ENCODE measurements at places on chromosomes 11 and 22.

GRCh38 chr22:21760640-21761039 is 25.0 kb upstream of the YPEL1 start:
- DNase-seq = peak; percentile 63

DNA sequence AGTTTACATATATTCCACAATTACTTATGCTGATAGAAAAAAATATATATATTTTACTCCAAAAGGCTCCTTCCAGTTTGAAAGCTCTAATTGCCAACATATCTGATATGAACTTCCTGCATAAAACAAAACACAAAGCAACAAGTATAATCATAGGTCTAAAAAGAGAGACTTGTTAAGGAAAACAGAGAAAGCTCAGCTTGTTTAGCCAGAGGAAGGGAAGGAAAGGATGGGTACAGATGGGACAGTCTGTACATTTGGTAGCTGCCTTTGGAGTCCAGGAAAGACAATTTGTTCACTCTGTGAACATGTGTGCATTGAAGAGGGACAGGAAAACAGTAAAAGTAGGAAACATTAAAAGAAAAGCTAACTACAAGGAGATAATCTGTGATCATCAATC is 45.7 kb upstream of the AKIP1 start:
- no peak for DNase-seq

- no peak for DNase-seq
These were observed 15.7 kb downstream of the SLN start for GRCh38 chr11:107696140-107696539.

DNA sequence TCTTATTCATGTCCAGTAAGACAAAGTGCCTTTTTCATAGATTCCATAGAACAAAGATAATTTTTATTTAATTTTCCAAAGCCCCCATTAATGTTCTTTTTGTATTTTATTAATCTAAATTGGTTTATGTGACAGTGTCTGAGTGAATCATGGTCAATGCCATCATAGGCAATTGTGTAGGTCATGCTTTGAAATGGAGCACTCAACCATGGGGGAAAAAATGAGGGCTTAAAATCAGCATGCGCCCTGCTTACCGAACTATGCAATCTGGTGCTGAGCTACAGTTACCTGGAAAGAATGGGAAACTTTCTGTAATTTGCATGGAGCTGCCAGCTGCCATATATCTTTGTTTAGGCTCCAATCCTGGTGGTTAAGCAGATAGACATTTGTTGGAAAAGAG is 28.4 kb upstream of the RAB38 start:
- DNase-seq = no peak

DNA sequence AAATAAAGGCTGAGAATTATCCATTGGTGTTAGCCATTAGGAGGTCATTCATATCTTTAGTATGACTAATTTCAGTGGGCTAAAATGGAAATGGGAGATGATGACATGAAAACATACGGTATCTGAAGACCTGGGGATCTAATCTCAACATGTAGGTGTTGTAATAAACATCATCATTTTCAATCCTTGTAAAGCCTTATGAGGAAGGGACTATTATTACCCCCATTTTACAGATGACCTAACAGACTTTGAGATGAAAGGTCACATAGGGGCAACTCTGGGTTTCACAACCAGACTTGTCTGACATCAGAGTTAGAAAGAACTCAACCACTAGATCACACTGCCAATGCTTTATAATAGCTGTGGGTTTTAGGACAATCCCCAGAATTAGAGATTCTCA is 34.8 kb upstream of the TMEM135 start:
- no peak for DNase-seq

GRCh38 chr22:23675502-23676415 is 15.1 kb upstream of the RGL4 start:
- no peak for DNase-seq

DNA sequence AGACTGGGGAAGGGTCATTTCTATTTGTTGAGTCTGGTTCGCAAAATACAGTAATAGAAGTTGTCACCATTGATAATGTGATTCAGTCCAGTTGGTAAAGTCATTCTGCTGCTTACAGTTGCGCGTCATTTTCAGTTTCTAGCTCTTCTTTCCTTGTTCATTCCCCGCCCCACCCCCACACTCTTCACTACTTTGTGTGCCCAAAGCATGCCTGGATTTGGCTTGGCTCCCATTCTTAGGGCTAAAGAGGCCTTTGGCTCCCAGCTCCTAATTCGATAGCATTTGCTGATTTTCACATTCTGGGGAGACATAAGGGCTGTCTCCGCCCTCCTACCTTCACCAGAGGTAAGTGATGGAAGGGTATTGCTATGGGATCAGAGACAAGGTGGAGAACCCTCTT is 43.0 kb downstream of the CECR2 start:
- DNase-seq = no peak

GRCh38 chr22:50698546-50698945 is 25.9 kb downstream of the SHANK3 start:
- DNase-seq = peak; percentile 36

- peak; percentile 67 for DNase-seq
These were observed 965 bp downstream of the TCN2 start for GRCh38 chr22:30607939-30608338.

DNA sequence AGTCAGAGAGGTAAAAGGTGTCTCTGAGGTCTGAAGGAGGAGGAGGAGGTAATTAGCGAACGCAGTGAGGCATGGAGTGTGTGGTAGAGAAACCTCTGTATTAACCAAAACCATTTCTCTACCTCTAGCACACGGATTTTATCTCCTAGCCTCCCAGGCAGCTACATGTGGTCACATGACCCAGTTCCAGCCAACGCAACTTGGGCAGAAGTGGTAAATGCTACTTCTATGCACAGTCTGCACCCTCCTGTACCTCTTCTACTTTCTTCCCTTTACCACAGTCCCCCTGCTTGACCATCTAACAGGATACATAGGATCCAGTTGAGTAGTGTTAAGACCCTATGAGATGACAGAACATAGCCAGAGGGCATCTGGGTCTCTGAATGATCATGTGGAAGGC is 95.7 kb downstream of the XRRA1 start:
- no peak for DNase-seq

- DNase-seq = peak; percentile 31
These were observed 39.9 kb upstream of the MYO18B start for GRCh38 chr22:25702040-25702439.

GRCh38 chr11:34631737-34632104 is 10.8 kb downstream of the EHF start:
- DNase-seq = no peak

GRCh38 chr11:61480261-61480993 is 28.1 kb upstream of the LRRC10B start:
- DNase-seq = no peak

DNA sequence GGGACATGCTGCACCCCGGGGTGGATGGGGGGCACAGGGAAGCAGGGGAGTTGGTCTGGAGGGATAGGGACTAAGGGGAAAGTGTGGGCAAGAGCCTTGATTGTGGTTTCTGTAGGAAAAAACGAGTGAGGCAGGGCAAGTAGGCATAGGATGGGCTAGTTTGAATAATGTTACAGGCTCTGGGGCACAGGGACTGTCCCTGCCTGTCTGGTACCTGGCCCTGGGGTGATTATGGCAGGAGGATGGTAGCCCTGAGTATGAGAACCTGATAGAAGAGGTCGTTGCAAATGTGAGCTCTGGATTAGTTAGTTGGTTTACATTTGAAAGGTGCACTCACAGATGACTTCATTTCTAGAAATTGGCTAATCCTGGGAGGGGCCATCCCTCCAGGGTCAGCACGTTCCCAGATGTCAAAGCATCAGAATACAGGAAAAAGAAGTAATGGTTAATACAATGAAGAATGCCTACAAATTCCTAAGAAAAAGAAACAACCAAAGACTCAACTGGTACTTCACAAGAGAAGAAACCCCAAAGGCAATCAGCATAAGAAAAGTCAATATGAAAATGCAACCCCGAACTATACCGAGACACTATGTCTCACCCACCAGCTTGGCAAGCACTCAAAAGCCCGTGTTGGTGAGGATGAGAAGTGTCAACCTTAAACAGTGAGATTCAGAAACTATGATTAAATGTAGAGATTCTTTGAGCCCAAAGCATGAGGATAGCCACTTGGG is 11.3 kb upstream of the SMIM38 start:
- DNase-seq = no peak

GRCh38 chr11:12288212-12288930 is 89.0 kb upstream of the PARVA start:
- peak; percentile 64 for DNase-seq

DNA sequence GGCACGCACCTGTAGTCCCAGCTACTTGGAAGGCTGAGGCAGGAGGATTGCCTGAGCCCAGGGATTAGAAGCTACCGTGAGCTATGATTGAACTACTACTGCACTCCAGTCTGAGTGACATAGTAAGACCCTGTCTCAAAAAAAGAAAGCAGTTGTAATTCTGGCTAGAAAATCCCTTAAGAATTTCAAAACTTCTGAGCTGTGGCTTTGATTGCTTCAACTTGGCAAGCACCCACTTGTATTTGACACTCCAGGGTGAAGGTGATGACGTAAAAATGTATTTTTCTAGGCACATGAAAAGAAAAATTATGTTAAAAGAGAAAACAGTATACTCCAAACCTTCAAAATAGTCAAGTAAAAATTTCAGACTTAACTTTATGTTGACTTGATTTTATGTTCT is 23.6 kb upstream of the ALKBH3 start:
- no peak for DNase-seq

DNA sequence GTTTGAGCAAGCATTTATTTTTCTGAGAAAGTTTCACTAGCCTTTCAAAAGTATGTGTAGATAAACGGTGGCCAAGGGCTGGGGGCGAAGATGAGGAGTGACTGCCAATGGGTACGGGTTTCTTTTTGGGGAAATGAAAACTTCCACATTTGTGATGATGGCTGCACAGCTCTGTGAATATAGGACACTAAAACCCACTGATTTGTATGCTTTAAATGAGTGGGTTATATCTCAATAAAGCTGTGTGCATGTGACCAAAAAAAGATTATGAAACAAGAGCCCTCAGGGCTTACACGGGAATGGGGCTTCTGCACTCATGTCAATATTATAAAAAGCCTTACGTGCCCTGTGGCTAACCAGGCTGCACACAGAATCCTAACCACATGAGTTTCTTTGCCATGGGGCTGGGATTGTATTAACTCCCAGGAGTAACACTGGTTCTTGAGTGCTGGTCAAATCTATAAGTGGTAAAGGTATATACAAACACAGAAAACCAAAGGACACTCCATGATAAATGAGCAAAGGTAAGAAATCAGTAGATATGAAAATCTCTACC is 31.3 kb downstream of the ABCC8 start:
- DNase-seq = peak; percentile 15

DNA sequence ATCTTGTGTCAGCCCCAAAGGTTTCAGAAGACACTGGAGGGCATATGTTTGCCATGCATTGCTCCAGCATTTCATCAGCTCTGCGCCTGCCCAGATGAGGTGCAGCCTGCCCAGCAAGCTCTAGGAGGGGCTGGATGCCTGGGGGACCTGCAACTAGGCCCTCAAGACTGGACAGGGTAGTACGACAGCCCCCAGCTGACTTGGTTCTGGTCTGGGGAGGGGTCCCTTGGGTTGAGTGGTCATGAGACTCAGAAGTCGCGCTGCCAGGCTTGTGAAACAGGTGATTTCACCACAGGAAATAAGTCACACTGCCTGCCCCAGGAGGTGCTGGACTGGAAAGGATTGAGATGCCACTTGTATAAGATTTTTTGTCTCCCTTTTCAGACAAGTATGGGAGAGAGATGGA is 23.4 kb downstream of the TPBGL start:
- DNase-seq = peak; percentile 76

DNA sequence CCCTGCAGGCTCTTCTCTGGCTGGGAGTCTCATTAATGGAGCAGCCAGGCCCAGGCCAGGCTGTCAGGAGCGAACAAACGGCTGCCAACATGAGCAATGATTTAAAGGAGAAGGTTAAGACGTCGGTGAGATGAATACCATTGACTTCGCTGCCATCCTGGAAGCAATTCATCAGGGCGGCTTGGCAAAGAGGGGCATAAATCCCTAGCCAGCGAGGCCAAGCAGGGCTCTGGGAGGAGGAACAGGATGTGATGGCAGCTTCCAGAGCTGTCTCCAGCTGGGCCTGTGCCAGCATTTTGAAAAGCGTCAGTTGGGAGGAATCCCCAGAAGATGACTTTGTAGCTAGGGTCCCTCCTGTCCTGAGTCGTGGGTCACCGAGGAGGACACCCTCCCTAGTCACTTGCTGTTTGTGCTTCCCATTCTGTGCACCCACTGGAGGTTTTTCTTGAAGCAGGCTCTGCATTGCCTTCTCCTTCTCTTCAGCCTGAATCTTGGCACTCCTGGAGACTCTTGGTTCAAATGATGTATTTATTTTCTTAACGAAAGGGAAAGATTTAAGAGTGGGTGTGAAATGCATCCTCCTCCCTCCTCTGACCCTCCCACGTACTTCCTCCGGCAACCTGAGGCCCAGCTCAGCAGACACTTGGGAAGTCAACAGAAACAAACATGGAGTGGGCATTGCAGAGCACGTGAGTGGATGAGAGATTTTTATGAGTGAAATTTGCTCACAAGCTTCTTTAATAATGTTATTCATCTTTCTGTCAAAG is 476.3 kb upstream of the CADM1 start:
- DNase-seq = no peak

- DNase-seq = no peak
These were observed 458.5 kb upstream of the CCDC90B start for GRCh38 chr11:83744620-83745192.

DNA sequence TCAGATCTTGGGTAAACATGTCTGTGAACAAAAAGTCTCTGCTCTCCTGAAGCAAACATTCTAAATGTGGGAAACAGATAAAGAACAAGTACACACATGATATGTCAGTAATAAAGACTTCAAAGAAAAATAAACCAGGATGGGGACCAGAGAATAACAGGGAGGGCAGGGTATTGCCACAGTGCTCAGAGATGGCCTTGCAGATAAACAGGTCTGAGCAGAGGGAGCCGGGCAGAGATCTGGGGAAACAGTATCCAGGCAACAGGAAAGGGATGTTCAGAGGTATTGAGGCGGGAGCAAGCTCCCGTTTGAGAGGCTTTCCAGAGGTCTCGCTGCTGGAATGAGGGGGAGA is 2.9 kb downstream of the CCDC86 start:
- DNase-seq = no peak

DNA sequence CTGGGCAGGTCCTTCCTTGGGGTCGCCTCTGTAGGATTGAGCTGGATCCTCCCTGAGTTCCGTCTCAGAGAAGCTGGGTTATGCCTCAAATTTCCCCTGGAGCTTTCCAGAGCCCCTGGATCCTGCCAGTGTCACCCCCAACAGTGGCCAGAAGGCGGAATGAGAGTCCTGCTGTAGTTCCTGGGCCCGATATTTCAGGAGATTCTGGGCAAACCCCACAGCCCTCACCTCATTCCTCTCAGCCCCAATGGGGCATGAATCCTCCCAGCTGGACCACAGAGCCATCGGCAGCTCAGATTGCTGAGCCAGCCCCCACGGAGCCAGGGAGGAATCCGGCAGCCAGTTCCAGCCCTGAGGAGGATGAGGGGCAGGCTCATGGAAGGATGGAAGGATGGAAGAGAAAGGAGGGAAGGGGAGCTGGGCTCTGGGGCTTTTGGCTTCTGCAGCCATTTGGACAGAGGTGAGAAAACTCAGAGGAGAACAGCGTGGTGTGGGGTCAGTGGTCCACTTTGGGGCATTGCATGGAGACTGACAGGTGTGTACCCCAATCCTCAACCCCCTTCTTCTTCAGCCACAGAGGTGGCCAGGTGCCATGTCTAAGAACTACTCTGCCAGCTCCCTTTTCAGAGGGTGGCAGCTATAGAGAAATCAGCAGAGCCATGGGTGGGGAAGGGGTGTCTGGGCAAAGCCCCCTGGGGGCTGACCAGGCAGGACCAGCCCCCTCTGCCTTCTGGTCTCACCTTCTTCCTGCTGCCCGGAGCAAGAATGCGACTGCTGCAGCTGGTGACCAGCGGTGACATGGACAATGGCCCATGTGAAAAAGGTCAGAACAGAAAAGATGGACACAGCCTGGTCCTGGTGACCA is 867.6 kb downstream of the TBC1D22A start:
- no peak for DNase-seq

- no peak for DNase-seq
These were observed 276.9 kb downstream of the DCDC1 start for GRCh38 chr11:31092638-31093037.

Measured in NB4 (cell line).